H54 (cell line): ENCODE measurements at places on chromosomes 7 and 10.

DNA sequence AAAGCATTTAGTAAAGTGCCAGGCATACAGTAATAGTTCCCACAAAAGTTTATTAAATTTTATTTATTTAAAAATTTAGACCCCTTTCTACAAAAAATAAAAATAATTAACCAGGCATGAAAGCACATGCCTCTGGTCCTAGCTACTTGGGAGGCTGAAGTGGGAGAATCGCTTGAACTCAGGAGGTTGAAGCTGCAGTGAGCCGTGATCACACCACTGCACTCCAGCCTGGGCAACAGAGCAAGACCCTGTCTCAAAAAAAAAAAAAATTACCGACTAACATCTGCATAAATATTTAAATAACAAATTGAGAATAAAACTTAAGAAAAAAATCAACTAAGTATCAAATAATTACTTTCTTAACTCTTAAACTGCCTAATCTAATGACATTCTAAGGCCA lies 64.3 kb upstream of the TRIM24 start:
- DNase-seq: no peak

DNA sequence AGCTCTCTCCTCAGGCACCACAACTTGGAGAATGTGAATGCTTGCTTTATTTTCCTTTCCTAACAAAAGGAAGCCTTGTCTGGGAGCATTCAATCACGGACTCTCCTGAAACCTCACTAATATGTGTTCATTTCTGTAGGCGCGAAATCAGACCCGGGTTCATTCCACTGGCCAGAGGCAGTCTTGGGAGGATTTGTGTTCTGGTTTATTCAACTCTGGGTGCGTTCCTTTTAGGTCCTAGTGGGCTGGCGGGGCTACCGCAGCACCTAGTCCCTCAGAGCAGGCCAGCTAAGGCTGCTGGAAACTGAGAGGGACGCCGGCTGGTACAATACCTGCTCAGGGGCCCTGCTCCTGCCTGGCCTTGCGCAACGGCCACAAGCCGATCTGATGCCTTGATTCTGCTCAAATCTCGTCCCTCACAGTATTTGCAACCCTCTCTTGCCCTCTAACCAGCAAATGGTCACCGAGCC lies 7.5 kb downstream of the HOXA4 start:
- DNase-seq: no peak

DNA sequence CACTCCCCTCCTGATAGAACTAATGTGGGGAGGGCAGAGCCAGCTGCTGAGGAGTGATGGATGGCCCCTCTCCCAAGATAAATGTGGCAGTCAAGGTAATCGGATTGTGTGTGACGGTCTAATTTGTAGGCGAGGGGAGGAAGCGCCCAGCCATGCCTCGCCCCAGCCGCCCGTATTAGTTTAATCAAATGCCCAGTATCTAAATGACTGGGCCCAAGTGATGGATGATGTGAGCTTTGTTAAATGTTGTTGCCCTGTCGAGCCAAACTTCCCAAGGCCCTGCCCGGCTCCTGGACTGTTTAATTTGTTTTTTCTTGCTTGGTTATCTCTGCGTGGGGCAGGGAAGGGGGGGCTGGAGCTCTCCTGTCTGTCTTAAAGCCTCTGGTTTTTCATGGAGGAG lies 88.4 kb upstream of the PPIF start:
- DNase-seq: no peak

- DNase-seq: no peak
Observed at GRCh38 chr7:109178342-109178741, 608.7 kb downstream of the DNAJB9 start.

GRCh38 chr10:88121361-88121760 lies 257.9 kb downstream of the PTEN start:
- DNase-seq: no peak

DNA sequence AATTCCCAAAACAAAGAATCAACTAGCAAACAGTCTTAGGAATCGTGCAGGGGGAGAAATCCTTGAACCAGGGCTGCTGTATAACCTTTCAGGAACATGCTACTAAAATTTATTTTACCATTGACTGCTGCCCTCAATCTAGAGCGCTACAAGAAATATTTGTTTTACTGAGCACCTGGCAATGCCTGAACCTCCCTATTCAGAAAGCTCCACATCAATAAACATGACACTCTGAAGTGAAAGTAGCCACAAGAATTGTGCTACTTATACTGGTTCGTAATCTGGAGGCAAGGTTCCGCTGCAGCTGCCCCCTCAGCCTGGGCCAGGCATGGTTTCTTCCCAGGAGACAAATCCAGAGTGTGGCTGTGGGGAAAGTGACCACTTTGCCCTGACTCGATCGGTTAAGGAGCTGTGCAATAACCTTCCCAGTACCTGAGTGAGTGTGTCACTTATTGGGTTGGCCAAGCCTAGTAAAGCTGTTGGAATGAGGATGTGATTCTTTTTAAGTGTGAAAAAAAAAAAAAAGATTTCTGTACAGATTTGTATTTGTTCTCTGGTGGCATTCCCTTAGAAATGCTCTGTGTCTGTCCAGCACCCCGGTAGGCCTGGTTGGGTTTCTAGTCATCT lies 7.7 kb downstream of the VWA2 start:
- DNase-seq: no peak

DNA sequence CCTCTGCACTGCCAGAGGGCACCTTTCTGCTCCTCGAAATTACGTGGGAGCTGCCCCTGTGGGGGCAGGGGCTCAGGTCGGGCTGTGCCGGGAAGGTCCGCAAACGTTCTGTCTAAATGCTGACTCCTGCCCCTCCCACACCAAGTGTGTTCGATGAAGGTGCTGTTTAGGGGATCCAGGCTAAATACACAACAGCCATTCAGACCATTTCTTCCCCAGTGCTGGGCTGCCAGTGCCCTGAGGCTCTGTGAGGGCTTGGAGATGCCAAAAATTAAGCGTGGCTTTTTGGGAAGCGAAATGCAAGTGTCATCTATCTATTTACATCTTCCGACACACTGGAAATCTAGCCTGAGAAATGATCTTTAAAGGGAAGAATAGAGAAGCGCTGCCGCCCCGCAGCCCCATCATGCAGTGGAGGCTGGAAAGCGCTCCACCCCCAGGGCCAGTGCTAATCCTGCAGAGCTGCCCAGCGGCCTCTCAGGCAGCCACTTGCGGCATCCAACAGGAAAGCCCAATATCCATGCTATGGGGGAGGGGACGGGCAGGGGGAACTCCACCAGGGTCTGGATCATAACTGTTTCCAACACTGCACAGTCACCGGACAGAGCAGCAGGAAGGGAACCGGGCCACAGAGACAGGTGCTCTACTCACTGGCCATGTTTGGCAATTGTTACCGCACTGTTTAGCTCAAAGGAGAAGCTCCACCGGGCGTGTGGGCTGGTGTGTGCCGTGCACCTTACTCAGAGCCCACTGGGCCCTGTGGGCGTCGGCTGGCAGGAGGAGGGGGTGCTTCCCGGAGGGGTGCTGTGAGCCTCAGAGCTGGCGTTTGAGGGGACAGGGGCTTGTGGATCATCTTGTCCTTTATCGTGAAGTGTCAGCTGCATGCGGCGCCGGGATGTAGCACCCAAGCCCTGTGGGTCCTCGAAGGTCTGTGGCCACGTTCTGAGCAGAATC lies 205.5 kb downstream of the DNAJB6 start:
- no peak for DNase-seq

DNA sequence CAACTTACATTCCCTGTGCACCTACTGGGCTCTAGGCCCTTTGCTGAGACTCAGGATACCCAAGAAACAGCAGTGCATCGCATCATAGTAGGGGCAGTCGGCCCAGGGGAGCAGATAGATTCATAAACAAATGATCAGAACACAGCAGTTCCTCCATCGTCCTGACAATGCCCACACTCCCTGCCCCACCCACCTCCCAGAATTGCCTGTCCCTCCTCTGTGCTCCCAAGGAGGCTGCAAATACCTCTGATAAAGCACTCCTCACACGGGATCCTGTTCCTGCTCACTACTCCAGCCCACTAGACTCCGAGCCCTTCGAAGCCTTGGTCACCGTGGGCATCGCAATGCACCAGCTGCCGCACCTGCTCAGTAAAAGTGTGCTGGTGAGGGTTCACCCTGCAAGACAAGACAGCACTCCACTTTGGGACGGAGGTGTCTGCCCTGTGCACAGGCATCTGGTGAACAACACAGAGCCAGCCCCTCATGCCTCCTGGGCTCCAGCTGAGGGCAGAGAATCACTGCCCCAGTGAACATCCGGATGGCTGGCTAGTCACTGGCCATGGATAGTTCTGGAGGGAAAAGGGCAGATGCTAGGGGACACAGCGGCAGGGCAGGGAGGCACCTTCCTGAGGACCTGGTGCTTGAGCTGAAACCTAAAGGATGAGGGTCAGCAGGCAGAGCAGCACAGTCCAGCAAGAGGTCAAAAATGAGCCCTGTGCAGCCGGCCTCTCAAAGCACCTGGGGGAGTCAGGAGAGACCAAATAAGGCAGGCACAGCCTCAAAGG lies 60.7 kb downstream of the TNS3 start:
- no peak for DNase-seq

DNA sequence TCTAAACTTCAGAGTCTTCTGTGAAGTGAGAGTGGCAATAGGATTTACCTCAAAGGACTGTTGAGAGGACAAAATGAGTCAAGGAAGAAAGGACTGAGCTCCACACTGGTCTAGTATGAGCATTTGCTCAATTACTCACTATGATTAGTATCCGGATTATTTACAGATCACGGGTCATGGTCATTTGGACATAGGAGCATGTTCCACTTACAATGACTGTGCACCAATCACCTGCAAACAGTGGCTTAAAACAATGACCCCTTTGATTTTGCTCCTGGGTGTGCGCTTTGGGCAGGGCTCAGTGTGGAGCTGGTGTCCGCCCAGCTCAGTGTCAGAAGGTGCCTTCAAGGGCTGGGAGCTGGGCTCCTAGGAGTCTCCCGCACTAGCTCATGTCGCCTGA lies 225.4 kb downstream of the TCERG1L start:
- DNase-seq: no peak

DNA sequence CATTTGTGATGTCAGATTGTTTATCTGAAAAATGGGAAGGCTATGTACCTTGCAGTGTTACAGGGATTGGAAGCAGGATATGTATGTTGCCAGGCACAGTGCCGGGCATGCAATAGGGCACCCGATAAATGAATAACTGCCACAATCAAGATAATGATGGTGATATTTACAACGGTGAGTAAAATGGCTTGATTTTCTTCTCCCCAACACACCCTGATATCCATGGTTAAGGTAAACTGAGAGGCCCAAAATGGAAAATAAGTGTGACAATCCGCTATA lies 108.3 kb downstream of the CYP26A1 start:
- no peak for DNase-seq

- DNase-seq: no peak
Observed at GRCh38 chr10:126398924-126399323, 10.6 kb upstream of the ADAM12 start.

- DNase-seq: no peak
Observed at GRCh38 chr10:30848396-30849032, 183.2 kb downstream of the ZNF438 start.

DNA sequence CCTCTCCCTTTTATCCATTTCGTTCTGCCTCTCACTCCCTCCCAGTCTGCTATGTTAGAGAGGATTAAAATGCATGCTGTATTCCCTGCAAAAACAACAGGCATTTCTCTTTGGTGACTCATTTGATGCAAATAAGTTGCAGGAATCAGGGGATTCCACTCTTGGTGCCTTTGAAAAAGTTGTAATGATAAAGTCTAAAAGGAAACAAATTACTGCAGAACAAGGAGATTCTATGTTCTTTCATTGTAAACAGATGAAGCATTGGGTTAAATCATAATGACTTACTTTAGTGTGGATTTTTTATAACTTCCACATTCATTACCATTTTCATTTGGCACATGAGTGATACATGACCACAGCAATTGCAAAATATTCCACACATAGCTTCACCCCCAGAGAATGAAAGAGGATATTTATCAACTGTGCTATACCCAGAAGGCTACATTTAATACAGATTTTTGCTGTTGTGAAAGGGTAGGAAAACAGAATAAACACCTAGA lies 33.4 kb upstream of the ABLIM1 start:
- no peak for DNase-seq

DNA sequence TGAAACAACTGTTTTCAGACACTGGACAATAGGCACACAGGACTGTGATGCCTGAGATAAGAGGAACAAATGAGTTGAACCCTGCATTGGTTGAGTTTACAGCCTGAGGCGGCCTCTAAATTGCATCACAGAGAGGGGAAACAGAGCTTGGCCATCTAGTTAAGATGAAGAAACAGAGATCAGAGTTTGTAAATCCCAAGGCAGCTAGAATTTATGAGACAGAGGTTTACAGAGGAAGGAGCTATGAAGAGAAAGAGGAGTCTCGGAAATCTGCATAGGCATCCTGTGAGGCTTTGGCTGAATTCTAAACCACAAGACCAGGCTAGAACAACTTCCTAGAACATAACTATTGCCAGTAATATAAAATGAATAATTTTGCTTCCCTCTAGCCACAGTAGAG lies 41.0 kb upstream of the OIT3 start:
- no peak for DNase-seq

DNA sequence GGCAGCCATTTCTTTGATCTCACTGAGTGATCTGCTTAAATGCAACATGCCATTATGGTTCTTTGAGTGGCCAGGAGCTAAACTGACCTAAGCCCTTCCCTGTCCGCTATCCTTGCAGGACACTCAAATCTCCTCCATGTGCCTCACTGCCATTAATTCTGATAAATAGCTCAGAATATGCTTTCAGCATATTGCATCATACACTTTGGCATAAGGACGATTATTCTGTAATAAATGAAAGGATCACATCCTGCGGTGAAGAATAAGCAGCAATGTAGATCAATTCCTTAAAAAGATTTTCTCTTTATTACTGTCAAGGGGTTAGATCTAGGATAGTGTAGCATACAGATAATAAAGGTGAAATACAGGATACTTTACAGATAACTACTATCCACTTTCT lies 231.8 kb upstream of the CTBP2 start:
- DNase-seq: no peak

GRCh38 chr10:133557381-133557780 lies 8.0 kb downstream of the SYCE1 start:
- DNase-seq: no peak

DNA sequence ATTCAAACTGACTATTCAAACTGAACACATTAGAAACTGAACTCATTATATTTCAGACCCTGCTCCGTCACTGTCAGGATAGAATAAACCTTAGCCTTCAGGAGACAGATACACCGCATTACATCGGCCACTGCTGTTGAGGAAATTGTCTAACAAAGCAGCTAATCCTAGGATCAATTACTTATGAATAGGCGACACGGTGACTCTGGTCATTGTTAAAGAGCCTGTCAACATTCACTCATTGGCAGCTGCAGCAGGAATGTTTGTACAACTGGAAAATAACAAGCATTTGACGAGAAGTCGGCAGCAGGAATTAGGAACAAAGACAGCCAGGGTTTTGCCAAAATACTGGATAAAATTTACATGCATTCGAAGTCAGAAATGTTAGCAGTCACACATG lies 112.0 kb upstream of the MKX start:
- no peak for DNase-seq

DNA sequence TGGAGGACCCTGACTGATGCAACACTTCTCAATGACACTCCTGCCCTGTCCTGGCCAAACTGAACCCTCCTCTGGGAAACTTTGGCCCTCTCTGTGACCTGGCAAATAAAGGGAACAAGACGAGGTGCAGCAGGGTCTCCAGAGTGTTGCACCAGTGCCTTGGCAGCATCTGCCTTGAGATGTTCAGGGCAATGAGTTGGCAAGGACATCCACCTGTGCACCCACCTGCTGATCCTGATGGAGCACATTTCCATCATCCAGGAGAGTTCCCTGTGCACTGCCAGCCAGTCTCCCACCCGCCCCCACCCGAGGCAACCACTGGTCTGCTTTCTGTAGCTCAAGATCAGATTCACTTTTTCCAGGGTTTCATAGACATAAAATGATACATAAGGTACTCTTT lies 407.4 kb downstream of the GRID1 start:
- no peak for DNase-seq
